ENCODE measurements at places on chromosomes 13 and 19. TPM values are rescaled to one million over a fixed set of nuclear protein-coding genes. Genes with fewer than 3 reads are reported as not detected.

CIRBP gene
- total RNA-seq: 89.3 TPM

CYP2A7 gene
- total RNA-seq: not detected

GTF2F1 gene
- total RNA-seq: 50.9 TPM

DCT gene
- not detected for total RNA-seq

ADGRE1 gene
- total RNA-seq: 3.8 TPM

MBNL2 gene
- total RNA-seq: 8.4 TPM

DIRAS1 gene
- total RNA-seq: 3.7 TPM

ZNF559 gene
- total RNA-seq: 3.6 TPM

ADGRE3 gene
- not detected for total RNA-seq

ZNF225 gene
- total RNA-seq: 4.0 TPM

CCDC8 gene
- total RNA-seq: not detected

CEACAM5 gene
- 1.7 TPM for total RNA-seq

ZNF665 gene
- not detected for total RNA-seq

SELENOV gene
- not detected for total RNA-seq

ZNF320 gene
- not detected for total RNA-seq

SIGLEC12 gene
- not detected for total RNA-seq

Measured in A549 treated with GW870086 at 1 μM for 4 hours (cell line).